ENCODE measurements at places on chromosomes 16 and 17.

DNA sequence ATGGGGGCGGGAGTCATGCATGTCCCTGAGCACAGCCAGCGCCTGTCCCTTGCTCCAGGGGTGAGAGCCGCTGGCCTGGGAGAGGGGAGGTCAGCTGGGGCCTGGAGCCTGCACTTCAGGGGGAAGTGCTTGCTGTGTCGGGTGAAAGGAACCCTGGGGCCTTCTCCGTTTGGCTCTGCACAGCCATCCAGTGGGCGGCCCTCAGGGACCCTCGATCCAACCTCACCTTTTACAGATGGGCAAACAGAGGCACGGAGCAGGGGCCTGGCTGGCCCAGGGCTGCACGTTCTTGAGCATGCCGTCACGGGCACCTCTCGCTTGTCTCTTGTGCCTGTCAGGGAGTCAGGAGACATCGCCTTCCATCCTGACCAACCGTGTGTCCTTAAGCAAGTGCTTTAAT, 1.8 kb downstream of the SNX20 start:
- DNase-seq = no peak

- DNase-seq = no peak
Measured at GRCh38 chr17:12078791-12079190, 58.1 kb downstream of the MAP2K4 start.

DNA sequence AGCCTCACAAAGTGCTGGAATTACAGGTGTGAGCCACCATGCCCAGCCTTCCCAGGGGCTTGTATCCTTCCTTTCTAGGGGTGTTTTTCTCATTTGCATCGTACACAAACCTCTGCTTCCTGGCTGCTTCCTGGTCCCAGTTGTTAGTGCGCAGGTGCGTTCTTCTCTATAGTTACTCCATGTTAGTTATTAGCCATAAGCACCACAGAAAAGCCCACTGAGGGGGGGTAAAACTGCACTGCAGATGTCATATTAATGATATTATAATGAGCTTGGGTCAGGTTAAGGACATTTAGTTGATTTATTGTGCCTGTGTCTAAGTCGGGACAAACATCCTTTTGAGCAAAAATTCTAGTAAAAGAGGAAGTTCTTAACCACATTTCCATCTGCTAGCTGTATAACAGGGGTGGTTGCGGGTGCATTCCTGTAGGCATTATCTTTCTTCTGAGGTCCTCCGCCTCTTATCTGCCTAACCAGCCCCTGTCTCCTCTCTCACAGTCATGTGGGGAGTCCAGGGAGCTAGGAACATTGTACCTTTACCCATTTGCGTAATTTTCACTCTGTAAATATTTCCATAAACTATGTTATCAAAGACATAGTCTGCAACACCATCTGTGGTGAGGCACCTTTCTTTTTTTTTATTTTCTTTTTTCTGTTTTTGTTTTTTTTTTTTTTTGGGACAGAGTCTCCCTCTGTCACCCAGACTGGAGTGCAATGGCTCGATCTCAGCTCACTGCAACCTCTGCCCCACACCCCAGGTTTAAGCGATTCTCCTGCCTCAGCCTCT, 23.6 kb upstream of the ATF7IP2 start:
- no peak for DNase-seq

GRCh38 chr16:20881503-20881878, 18.7 kb downstream of the DCUN1D3 start:
- DNase-seq = no peak

- DNase-seq = peak; percentile 77
Measured at GRCh38 chr17:42682722-42683403, 532 bp downstream of the CNTNAP1 start.

DNA sequence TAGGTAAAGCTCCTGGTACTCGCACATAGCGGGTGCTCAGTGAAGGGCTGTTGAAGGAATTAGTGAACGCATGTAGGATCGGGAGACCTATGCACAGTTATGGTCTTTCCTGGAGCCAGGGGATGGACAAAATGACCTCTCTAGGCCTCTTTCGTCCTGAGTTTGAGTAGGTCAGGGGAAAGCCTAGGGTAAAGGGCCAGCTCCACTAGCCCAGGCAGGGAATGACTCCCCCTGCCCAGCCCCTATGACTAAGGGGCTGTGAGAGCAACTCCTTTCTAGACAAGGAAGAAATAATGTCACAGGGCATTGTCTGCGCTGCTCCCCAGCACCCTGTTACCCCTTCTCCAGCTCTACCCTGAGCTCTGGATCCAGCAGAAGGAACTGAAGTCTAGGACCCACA, 24.6 kb upstream of the FMNL1 start:
- no peak for DNase-seq

GRCh38 chr16:16100631-16101030, 122.7 kb downstream of the ABCC6 start:
- DNase-seq = no peak

DNA sequence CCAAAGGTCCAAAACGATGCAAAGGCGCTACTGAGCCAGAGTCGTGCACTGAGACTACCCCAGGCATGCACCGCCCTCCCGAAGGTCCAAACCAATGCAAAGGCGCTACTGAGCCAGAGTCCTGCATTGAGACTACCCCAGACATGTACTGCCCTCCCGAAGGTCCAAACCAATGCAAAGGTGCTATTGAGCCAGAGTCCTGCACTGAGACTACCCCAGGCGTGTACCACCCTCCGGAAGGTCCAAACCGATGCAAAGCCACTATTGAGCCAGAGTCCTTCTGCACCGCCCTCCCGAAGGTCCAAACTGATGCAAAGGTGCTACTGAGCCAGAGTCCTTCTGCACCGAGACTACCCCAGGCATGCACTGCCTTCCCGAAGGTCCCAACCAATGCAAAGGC, 27.1 kb downstream of the SLC43A2 start:
- DNase-seq = no peak

GRCh38 chr16:27531186-27531585, 18.5 kb downstream of the GTF3C1 start:
- no peak for DNase-seq

- DNase-seq = no peak
Measured at GRCh38 chr16:66358231-66358630, 8.3 kb upstream of the CDH5 start.

DNA sequence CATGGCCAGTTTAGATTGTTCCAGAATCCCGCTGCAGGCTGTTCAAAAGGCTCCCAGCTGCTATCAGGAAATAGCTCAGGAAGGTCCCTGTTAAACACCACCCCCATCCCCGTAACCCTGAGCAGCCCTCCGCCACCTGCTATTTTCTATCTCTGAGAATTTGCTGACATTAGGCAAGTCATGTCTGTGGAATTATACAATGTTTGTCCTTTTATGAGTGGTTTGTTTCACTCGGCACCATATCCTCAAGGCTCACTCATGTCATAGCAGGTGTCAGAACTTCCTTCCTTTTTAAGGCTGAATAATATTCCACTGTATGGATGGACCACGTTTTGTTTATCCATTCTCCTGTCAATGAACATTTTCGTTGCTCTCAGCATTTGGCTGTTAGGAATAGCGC, 164.3 kb upstream of the FOXF1 start:
- DNase-seq = no peak

DNA sequence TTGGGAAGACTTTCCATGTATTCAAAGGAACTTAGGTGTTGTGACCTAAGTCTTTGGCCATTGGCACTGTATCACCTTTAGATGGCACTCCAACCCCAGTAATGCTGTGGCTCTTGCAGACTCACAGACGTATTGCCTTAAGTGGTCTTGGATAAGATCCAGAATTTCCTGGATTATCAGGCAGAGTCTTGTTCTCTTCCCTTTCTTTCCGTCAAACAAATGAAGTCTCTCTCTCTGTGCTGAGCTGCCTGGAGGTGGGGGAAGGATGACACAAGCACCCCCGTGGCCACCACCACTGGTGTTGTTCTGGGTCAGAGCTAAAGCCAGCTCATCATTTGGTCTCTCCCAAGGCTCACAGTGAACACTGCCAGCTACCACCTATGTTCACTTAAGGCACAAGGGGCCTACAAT, 789.9 kb upstream of the KIF2B start:
- peak; percentile 66 for DNase-seq

DNA sequence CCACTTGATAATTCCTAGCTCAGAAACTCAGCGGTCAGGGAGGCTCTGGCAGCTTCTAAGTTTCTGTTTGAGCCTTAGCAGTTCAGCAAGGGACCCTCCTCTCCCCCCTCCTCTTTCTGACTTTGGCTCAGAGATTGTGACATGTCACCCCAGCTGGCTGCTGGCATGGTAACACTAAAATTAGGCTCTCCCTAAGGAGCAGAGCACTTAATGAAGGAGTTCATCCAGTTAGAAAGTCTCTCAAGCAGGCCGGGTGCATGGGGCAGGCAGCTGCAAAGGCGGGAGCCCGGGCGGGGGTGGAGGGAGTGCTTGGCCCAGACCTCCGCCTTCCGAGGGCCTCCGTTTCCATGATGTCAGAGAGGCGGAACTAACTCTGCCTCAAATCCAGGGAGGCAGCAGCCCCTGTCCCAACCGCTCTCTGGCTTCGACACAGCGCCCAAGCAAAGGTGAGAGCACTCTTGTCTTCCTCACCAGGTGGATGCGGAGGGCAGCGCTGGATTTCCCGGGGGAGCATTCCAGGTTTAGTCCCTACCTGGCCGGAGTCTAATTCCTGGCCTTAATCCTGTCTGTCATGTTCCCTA, 128.0 kb upstream of the PLCG2 start:
- peak; percentile 71 for DNase-seq

DNA sequence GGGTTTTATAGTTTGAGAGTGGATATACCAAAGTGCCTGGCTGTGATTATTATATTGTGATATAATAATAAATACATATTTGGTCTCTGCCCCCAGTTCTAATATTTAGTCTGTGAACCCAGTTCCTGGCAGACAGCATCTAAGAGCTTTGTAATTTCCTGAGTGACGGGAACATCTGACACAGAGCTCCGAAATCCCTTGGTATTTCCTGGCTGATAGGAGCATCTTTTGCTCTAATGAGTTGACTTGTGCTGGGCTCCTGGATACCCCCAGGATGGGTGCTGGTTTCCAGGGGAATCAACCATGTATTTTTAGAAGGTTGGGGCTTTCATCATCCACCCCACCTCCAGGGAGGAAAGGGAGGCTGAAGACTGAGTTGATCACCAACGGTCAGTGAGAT, 187.3 kb downstream of the CDH13 start:
- no peak for DNase-seq

- DNase-seq = no peak
Measured at GRCh38 chr17:64596439-64596838, 65.7 kb downstream of the SMURF2 start.

- DNase-seq = no peak
Measured at GRCh38 chr16:66851166-66851964, 7.2 kb downstream of the CA7 start.

- no peak for DNase-seq
Measured at GRCh38 chr16:60611844-60612243, 1424.4 kb downstream of the CDH8 start.

- DNase-seq = no peak
Measured at GRCh38 chr16:63625126-63625525, 1496.7 kb downstream of the CDH11 start.

DNA sequence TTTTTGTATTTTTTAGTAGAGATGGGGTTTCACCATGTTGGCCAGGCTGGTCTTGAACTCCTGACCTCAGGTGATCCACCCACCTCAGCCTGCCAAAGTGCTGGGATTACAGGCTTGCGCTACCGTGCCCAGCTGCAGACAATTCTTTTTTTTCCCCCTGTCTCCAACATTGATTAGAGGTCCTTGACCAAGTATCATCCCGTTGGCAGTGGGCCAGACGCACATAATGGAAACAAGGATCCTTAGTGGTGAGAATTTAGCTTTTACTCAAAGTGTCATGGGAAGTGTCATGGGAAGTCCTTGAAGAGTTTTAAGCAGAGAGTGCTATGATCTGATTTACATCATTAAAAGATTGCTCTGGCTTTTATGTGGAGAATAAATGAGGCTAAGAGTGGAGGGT, 2.1 kb upstream of the FBXO47 start:
- DNase-seq = no peak

DNA sequence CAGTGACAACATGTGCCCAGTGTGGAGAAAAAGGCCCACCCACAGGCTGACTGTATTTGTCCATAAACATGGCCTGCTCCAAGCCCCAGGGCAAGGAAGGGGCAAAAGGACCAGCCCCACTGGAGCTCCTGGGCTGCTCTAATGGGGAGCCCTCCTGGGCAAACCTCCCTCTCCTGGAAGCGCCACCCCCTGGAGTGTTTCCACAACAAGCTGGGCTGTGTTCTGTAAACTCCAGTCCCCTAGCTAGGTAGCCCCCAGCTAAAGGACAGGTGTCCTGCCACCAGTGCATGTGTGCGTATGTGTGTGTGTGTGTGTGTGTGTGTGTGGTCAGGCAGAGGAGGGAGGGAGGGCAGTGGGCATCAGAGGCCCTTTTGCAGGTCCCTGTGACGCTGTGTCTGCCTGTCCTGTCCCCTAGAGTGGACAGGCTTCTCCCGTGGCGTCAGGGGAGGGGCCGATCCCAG, 11.3 kb upstream of the STAC2 start:
- no peak for DNase-seq

- no peak for DNase-seq
Measured at GRCh38 chr17:67433248-67433924, 56.3 kb downstream of the PITPNC1 start.

- no peak for DNase-seq
Measured at GRCh38 chr17:50171371-50172071, 5.7 kb downstream of the SGCA start.

GRCh38 chr17:51653878-51654277, 393.5 kb downstream of the UTP18 start:
- DNase-seq = no peak

DNA sequence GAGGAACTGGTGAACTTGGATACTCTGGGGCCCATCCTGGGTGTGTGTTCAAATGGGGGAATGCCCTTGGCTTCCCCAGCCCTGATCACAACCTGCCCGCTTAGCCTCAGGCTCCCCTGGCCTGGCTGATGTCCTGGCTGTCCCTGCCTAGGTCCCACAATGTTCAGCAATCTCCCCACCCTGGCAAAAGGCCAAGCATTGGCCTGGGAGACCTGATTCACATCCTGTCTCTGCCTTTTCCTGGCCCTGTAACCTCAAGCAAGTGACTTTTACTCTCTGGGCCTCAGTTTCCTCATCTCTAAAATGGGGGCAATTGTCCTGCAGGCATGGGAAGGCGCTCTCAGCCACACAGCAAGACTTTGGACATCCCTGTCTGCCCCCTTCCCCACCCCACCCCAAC, 14.4 kb downstream of the CPNE2 start:
- no peak for DNase-seq

GRCh38 chr16:73093146-73094144, 45.5 kb upstream of the ZFHX3 start:
- DNase-seq = no peak

DNA sequence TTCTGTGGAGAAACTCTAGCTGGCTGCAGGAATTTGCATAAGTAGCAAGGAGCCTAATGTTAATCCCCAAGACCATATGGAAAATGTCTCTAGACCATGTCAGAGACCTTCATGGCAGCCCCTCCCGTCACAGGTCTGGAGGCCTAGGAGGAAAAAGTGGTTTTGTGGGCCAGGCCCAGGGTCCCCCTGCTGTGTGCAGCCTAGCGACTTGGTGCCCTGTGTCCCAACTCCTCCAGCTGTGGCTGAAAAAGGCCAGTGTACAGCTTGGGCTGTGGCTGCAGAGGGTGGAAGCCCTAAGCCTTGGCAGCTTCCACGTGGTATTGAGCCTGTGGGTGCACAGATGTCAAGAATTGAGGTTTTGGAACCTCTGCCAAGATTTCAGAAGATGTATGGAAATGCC, 306.9 kb upstream of the CA10 start:
- no peak for DNase-seq
